ENCODE measurements at places on chromosomes 2 and 18.

GRCh38 chr2:121659933-121660332 is 10.7 kb upstream of the CLASP1 start:
- DNase-seq, result no peak

GRCh38 chr2:216689397-216689796 is 6.0 kb downstream of the IGFBP5 start:
- no peak for DNase-seq

DNA sequence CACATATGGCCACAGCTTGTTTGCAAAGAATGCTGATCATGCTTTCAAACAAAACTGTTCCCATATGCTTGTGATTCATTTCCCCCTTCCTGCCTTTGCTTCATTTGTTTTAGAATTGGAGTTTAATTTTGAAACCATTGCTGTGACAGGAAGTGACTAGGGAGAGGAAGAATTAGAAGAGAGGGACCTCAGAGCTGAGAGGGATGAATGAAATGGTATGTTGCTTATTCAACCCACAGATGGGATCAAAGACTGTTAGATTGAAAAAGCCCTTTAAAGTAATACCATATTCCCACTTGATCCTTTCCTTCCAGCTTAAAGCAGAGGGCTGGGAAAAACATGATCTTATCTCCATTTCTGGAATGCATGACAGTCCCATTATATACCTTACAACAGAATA is 106.2 kb upstream of the RNF152 start:
- no peak for DNase-seq

GRCh38 chr18:41042866-41043265 is 912.2 kb upstream of the PIK3C3 start:
- DNase-seq, result no peak

DNA sequence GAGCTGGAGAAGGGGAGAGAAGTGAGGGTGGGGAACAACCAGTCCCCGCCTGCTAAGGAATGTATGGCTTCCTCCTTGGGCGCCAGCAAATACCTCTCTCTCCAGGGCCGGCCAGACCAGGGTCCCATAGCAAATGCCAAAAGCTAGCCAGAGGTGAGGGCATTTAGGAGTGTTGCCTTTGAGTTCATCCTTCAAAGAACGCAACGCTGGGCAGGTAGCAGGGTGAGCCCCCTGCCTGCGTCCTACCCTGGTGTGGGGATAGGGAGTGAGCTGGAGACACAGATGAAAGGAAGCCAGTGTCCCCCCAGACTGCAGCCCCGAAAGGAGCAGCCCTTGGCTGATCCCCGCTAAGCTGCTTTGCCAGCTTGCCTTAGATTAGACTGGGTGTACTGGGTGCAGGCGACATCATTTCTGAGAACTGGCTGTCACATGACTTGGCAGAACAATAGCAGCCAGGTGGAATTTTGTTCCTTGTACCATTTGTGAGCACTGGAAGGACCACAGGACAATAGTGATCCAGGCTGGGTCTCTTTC is 40.4 kb downstream of the KLHL29 start:
- no peak for DNase-seq

DNA sequence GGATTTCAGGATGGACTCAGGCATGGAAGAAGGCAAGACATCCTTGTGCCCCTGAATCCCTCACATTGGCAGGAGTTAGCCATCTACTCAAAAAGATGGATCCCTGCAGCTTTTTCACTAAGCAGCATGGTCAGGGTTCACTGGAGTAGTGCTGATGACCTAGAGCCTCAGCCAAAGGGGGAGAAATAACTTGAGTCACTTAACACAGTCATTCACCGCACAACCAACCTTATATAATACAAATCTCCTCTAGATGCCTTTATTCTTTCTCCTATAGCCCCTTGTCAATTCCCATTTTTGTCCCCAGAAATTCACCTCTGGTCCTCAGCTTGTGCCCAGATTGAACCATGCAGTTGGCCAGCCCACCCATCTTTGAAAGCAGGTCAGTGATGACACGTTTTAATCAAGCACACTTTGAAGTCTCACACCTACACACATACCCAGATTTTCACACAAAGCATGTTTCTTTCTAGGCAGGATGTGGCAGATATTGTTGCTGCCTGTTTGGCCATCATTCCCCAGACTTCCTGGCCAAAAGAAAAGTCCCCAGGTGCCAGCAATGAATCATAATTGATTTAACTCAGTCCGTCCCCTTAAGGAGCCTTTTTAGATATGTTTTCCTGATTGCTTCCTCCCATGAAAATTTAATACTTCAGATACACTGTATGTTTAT is 84.2 kb downstream of the LBH start:
- DNase-seq, result no peak

- DNase-seq, result no peak
Measured at GRCh38 chr2:187297801-187298200, 150.3 kb downstream of the CALCRL start.

DNA sequence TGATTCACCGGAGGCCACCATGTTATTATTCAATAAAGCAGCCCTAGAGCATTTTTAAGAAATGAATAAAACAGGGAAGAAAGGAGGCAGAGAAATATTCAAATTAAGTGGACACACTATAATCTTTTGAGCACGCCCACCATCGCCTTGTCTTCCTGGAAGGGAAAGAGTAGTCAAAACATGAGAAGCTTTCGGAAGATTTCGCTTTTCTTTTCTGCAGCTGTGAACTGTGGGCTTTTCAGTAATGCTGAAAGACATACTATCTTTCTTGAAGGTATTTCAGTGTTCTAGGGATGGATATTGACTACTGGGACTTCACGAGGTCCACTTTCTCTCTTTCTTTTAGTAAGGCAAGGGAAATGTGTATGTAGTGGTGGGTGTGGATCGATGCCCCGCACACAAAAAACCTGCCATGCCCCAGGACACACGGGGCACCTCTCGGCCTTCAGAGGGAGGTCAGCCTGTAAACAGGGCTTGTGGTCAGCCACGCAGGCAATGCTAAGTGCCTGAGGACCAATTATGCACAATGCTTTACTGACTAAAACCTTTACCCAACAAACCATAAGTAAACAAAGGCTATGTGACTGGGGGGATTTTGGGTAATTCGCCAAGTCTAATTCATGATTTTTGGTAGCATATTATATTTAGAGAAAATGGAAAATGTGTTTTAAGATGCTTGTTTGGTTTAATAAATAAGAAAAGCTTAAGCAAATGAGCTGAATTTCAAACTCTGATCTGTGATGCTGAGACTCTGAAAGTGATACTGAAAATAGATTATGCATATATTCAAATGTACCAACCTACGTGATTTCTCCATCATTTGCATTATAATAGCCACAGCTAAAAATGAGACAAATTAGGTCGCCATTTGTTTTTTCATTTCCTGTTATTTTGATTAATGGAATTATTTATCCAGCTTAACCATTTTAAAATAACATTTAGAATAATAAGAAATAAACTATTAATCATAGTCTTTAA is 130.5 kb downstream of the ZNF516 start:
- DNase-seq, result no peak

DNA sequence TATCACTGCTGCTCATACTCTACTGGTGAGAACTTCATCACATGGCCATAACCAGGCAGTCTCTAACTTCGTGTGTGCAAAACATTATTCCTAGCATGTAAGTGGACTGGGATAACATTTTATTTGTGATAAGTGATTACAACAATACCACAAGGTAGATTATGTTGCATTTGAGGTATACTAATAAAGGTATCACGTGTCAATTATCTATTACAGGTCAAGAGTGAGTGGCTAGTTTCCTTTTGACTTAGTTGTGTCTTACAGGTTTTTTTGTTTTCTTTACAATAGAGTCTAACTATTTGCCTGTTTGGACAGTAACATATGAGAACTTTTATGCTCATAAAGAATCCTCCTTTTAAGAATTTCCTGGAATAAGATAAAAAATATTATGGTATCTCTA is 67.2 kb upstream of the DSC1 start:
- no peak for DNase-seq

DNA sequence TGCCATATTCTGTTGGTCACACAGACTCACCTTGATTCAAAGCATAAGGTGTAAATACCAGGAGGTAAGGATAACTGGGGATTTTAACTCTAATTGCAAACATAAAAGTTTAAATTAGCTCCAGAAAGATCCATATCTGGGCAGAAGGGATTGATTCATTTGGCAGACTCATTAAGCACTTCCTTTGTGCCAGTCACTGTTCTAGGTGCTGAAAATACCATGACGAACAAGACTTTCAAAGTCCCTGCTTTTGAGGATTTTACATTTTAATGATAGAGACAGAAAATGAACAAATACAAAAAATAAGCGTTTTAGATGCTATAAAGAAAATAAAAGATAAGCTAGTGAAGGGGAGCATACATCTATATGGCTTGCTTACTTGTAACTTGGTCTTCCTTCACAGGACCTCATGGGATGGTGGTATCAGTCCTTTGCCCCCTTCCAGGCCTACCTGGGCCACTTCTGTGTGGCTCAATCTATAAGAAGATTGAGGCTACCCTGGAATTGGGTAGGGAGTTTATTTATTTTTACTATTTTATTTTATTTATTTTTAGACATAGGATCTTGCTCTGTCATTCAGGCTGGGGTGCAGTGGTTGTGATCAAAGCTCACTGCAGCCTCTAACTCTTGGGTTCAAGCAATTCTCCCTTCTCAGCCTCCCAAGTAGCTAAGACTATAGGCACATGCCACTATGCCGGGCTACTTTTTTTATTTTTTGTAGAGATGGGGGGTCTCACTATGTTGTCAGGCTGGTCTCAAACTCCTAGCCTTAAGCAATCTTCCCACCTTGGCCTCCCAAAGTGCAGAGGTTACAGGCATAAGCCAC is 212.8 kb downstream of the MYCN start:
- DNase-seq, result no peak
